Upper lobe of right lung (tissue), 1 donor: ENCODE measurements at places on chromosomes 5 and 9. TPM values are rescaled to one million over a fixed set of nuclear protein-coding genes. Genes with fewer than 3 reads are reported as not detected.

The ACTBL2 gene
- total RNA-seq = not detected

The SPATA6L gene
- total RNA-seq = 12.6 TPM

DNA sequence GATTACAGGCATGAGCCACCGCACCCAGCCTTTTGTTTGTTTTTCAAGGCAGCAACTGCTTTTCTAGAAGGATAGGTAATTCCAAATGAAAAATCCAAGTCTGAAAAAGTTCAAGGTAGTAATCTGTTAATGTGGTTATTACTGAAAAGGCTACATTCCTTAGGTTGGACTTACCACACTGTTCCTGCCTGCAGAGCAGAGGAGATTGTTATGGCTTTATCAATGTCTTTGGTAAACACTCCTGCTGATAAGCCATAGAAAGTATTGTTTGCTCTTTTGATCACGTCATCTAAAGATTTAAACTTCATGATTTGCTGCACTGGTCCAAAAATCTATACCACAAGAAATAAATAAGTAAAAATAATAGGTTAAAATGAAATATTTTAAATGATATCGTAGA lies 43.4 kb downstream of the ALDH1A1 start:
- no peak for DNase-seq

DNA sequence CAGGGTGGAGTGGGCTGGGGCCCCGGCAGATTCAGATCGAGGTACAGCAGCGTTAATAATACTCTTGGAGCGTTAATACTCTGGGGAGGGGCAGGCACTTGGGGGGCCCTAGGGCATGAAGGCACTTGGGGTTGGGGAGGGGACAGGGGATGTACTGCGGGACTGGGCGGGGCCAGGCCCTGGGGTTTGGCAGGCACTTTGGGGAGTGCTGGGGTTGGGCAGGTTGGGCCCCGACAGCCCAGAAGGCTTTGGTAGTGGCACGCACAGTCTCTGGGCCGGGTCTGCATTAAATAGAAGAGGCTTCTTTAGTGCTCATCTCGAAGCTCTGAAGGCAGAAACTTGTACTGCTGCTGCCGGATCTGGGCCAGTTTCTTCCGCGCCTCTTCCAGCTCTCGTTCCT lies 7.8 kb upstream of the TPM2 start:
- DNase-seq = no peak

- DNase-seq = no peak
These were observed 13.2 kb downstream of the ATOX1 start for GRCh38 chr5:151745071-151745705.

- DNase-seq = no peak
These were observed 9.6 kb upstream of the CEP72 start for GRCh38 chr5:602466-603035.

- no peak for DNase-seq
These were observed 262.1 kb downstream of the FANCC start for GRCh38 chr9:95055334-95055850.

GRCh38 chr9:91820949-91821880 lies 128.8 kb downstream of the ROR2 start:
- no peak for DNase-seq

- no peak for DNase-seq
These were observed 19.4 kb downstream of the CHD1 start for GRCh38 chr5:98909363-98909762.

- no peak for DNase-seq
These were observed 3.6 kb downstream of the SIGMAR1 start for GRCh38 chr9:34633851-34634550.

- no peak for DNase-seq
These were observed 49.7 kb upstream of the FST start for GRCh38 chr5:53430618-53431252.

DNA sequence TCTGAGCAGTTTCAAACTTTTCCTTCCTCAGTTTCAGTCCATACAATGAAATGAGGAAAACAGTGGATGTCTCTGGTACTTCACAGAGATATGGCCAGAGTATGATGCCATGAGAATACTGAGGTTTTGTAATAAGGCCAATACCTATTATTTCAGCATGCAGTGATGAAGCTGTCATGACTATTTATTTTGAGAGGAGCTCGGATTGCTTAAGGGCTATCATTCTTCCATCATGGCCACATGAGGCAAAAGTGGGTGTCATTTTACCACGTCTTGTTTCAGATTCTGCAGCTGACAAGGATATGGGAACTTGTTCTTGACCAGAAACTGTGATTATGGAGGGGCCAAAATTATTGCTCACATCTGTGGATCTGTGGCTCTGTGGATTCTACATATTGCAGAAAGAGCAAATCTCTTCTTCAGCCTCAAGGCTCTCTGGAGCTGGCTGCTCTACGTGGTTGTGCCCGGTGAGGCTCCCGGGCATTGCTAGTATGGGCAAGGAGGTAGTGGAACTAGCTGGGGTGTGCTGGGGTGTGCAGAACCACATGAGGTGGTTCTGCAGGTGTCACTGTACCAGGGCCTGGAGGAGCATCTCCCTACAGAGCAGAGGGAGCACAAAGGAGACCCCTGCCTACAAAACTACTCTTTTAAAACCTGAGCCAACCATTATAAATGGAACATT lies 180.3 kb downstream of the SEMA6A start:
- DNase-seq = no peak
